CD4-positive, alpha-beta T cell treated with Interleukin-17A for 4 hours (primary cell): ENCODE measurements at places on chromosomes 1 and 21.

GRCh38 chr1:246483569-246483933, 23.5 kb downstream of the SMYD3 start:
- DNase-seq = no peak

DNA sequence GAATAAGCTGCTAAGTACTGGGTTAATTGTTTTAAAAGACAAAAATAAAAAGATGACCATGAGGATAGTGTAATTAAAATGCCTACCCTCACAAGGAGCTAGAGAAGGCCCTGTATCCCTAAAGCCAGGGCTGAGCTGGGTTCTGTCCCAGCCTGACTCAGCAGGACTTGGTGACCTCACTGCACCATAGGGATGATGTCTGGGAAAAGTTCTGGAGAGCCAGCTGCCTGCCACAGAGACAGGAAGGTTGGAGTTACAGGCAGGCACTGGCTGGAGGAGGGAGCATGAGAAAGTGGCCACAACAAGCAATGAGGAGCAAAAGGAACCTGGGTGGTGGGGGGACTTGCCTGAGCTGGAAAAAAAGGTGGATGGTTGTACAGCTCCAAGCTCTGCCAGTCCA, 5.7 kb upstream of the TNR start:
- no peak for DNase-seq

GRCh38 chr1:64906447-64906846, 59.9 kb downstream of the JAK1 start:
- DNase-seq = no peak

- no peak for DNase-seq
Observed at GRCh38 chr1:246210756-246211155, 296.3 kb downstream of the SMYD3 start.
